ENCODE measurements at places on chromosomes 7 and 10. TPM values are rescaled to one million over a fixed set of nuclear protein-coding genes. Genes with fewer than 3 reads are reported as not detected.

DNA sequence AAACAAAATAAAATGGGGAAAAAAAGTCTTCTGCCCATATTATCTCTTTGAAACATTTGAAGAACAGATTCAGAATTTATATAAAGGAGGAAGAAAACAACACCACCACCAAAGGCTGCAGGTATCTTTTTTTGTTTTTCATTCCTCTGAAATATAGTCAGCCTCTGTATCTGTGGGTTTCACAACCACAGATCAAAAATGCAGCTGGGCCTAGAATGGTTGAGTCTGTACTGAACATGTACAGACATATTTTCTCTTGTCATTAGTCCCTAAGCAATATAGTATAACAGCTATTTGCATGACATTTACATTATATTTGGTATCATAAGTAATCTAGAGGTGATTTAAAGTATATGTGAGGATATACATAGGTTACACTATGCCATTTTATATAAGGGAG, 559.7 kb upstream of the LRRN3 start:
- DNase-seq, result no peak

DNA sequence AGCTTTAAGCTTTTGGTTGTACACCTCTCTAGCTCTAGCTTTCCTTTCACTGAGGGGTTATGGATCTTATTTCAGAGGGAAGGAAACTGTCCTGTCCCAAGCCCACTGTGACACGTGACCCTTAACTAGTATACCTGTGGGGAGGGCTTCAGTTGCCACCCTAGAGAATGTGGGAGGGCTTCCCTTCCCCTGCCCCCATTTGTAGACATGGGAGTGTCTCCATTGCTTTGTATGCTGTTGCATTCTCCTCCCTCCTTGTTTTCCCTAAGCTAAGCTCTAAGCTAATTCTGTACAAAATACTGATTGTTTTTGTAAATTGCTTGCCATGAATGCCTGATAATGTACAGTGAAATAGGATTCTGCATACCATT, 11.2 kb downstream of the LUC7L2 start:
- no peak for DNase-seq

DNA sequence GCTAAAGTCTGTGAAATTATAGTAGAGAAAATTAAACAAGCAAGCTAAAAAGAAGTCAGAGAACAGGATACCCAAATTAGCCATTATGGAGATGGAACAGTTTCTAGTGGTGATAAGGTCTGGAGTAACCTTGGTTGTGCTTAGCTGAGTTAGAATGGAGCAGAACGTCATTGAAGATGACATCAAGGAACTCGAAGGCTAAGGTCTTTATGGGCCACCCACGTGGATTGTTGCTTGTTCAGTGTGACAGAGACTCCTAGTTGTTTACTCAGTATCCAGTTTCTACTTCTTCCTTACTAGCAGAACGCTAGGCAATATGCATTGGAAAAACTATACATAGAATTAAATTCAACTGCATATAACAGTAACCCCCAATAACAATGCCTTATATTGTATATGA, 39.7 kb downstream of the AHCYL2 start:
- DNase-seq, result no peak

DNA sequence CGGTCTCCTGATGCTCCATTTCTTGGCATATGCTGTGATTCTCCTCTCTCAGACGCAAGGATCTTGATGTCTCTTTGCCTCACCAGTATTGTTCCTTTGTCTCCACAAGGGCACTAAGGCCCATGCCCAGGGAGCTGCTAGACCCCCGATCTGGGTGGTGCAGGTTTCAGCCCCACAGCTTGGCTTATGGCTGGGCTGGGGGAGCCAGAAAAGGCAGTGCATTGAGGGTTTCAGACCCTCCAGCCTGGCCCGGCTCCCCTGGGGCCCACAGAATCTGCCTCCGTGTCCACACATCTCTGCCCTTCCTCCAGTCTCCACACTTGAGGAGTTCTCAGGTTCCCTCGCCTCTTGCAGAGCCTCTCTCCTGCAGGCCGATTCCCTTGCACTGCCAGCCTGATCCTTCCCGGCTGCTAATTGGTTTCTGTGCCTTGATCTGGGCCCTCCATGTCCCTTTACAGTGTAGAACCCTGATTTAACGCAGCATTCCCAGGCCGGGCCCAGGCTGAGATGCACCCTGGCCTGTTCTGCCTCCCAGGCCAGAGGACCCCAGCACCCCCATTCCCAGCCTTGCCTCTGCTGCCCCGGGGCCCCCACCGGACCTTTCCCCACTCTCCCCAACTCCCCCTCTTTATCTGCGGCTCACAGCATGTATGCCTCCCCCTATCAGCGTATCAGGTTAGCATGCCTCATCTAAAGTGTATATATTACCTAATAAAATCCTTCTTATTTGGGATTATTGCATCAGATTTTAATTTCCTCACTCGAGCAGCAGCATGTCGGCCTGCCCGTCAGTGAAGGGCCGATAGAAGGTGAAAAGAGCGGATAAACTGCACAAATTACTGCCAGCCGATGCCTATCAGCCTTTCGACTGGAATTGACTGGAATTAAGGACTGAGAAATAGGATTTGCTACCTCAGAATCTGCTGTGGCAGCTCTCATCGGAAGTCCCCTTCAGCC, 145.7 kb downstream of the C10orf105 start:
- DNase-seq, result no peak

- DNase-seq, result no peak
These were observed 72.6 kb downstream of the TPK1 start for GRCh38 chr7:144763291-144763690.

- no peak for DNase-seq
These were observed 22.8 kb downstream of the GNA12 start for GRCh38 chr7:2821161-2821841.

DNA sequence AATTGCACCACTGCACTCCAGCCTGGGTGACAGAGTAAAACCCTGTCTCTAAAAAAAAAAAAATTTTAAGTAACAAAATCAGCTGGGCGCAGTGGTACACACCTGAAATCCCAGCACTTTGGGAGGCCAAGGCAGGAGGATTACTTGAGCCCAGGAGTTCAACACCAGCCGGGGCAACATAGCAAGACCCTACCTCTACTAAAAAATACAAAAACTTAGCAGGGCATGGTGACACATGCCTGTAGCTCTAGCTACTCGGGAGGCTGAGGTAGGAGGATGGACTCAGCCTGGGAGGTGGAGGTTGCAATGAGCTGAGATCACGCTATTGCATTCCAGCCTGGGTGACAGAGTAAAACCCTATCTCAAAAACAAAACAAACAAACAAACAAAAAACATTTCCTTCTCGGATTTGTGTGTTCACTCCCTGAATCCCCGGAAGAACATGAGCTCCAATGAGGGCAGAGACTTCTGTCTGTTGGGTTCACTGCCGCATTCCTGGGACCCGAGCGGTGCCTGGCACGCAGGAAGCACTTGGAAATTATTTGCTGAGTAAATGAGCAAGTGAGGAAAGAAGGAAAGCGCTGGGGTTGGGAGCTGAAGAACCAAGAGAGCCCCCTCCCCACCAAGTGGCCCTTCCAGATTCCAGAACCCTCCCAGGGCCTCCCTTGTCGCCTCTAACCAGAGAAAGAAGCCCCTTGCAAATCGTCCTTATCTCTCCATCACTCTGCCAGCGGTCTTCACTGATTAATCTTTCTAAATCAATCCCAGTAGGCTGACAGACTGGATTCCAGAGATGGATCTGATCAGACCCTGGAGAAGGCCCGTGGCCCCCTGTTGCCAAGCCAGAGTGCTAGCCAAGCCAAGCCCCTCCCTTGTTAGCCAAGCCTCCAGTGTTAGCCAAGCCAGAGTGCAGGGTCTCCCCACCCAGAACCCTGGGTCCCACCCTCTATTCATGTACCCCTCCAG, 6.2 kb downstream of the TNRC18 start:
- DNase-seq, result no peak

- no peak for DNase-seq
These were observed 84.4 kb downstream of the TNS3 start for GRCh38 chr7:47497367-47498096.

- DNase-seq, result no peak
These were observed 115.5 kb downstream of the AGMO start for GRCh38 chr7:15446280-15446679.

DNA sequence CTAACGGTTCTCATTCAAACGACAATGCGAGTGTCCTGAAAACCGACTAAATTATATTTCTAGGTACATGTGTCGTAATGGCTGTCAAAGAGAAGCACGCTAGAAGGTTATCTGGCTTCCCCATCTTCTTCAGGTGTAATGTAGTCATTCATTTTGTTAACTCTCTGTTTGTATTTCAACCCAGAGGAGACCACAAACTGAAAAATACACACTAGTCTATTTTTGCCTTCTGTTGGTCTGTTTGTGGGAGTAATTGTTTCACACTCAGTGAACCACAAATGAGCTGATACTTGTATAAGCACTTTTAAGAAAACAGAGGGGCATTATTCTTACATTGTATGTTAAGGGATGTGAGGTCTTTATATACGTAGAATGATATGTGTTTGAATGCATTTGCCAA, 305.9 kb downstream of the GATA3 start:
- no peak for DNase-seq

DNA sequence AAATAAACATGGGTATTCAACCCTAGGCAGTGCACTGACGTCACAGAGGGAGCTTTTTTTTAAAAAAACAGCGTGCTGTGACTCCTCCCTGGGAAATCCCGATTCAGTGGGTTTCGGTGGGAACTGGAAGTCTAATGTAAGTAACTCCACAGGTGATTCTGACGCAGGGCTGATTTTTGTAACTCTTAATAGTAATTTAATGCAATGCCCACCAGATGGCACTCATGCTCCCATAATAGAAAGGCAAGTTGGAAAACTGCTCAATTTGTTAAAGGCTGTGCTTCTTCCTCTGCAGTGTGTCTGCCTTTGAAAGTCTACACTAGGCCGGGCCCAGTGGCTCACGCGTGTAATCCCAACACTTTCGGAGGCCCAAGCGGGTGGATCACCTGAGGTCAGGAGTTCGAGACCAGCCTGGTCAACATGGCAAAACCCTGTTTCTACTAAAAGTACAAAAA, 10.9 kb upstream of the RSU1 start:
- DNase-seq, result no peak

The CLEC2L gene
- polyA plus RNA-seq, result 1.1 TPM

The SPDYE2B gene
- 0.73 TPM for polyA plus RNA-seq

The VPS37D gene
- 18.1 TPM for polyA plus RNA-seq

The GRM8 gene
- polyA plus RNA-seq, result 11.4 TPM

The ELN gene
- 63.7 TPM for polyA plus RNA-seq

The VPS41 gene
- polyA plus RNA-seq, result 79.8 TPM

The FRMD4A gene
- 74.8 TPM for polyA plus RNA-seq

All from left renal pelvis (tissue), 4 donors.